Small intestine (tissue), 16 donors: ENCODE measurements at places on chromosomes 6 and 20. TPM values are rescaled to one million over a fixed set of nuclear protein-coding genes. Genes with fewer than 3 reads are reported as not detected.

The HLA-DQA2 gene
- polyA plus RNA-seq, result not detected

The FGD2 gene
- 5.7 TPM for polyA plus RNA-seq

- H3K27ac ChIP-seq, result no peak overlapping the region
- no peak for DNase-seq
- H3K4me1 ChIP-seq, result no peaks in the 10 kb centered on the region
These were observed 15.7 kb upstream of the SIRT5 start for GRCh38 chr6:13558718-13559117.

- H3K4me3 ChIP-seq, result no peak overlapping the region
- H3K27me3 ChIP-seq, result no peaks in the 10 kb centered on the region
- H3K27ac ChIP-seq, result peak overlapping the region; percentile 65
- H3K36me3 ChIP-seq, result no peaks in the 10 kb centered on the region
- peak; percentile 90 for DNase-seq
These were observed 34.1 kb downstream of the ERGIC3 start for GRCh38 chr20:35575958-35576357.

The BMP2 gene
- 4.9 TPM for polyA plus RNA-seq

The CPXM1 gene
- not detected for polyA plus RNA-seq

The CAP2 gene
- polyA plus RNA-seq, result 1.9 TPM

- no peaks in the 10 kb centered on the region for H3K4me1 ChIP-seq
- H3K36me3 ChIP-seq, result no peaks in the 10 kb centered on the region
- DNase-seq, result no peak
- H3K27me3 ChIP-seq, result no peaks in the 10 kb centered on the region
- no peak overlapping the region for H3K4me3 ChIP-seq
- no peak overlapping the region for H3K27ac ChIP-seq
These were observed 315.4 kb upstream of the RUNX2 start for GRCh38 chr6:45012687-45013086.
